Esophagus mucosa (tissue), 1 donor: ENCODE measurements at places on chromosomes 16 and 17. TPM values are rescaled to one million over a fixed set of nuclear protein-coding genes. Genes with fewer than 3 reads are reported as not detected.

- ATAC-seq: no peak
Measured at GRCh38 chr17:63515426-63515825, 7.7 kb upstream of the KCNH6 start.

GRCh38 chr16:69773260-69773947, 11.3 kb downstream of the WWP2 start:
- no peak for ATAC-seq

- ATAC-seq: no peak
Measured at GRCh38 chr17:13885953-13886889, 183.1 kb upstream of the COX10 start.

DNA sequence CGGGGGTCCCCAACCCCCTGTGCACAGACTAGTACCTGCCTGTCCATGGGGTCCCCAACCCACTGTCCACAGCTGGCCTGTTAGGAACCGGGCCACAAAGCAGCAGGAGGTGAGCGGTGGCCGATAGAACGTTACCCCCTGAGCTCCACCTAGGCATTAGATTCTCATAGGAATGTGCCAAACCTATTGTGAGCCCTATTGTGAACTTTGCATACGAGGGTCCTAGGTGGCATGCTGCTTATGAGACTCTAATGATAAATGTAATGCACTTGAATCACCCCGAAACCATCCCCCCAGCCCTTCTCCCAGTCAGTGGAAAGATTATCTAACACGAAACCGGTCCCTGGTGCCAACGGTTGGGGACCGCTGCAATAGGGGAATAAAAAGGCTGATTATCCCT, 1.5 kb downstream of the REXO5 start:
- ATAC-seq: no peak

GRCh38 chr16:11201498-11202259, 54.3 kb downstream of the SOCS1 start:
- ATAC-seq: no peak

APOBR gene
- total RNA-seq: 0.36 TPM

HOXB1 gene
- total RNA-seq: 0.24 TPM

- ATAC-seq: no peak
Measured at GRCh38 chr17:15998031-15998562, 1.4 kb downstream of the ZSWIM7 start.

- ATAC-seq: peak; percentile 89
Measured at GRCh38 chr17:62109378-62109902, 44.4 kb upstream of the MED13 start.

- ATAC-seq: peak; percentile 90
Measured at GRCh38 chr16:57591086-57591869, 37.2 kb upstream of the ADGRG1 start.

TNFRSF17 gene
- 0.24 TPM for total RNA-seq

SPIRE2 gene
- 3.9 TPM for total RNA-seq

CAVIN1 gene
- 67.0 TPM for total RNA-seq

E2F4 gene
- total RNA-seq: 36.6 TPM

- no peak for ATAC-seq
Measured at GRCh38 chr16:28477311-28477920, 5.3 kb upstream of the NPIPB7 start.

GRCh38 chr17:59219992-59220327, 351 bp upstream of the GDPD1 start:
- ATAC-seq: no peak

- no peak for ATAC-seq
Measured at GRCh38 chr17:51995797-51996403, 162.6 kb downstream of the CA10 start.

DNA sequence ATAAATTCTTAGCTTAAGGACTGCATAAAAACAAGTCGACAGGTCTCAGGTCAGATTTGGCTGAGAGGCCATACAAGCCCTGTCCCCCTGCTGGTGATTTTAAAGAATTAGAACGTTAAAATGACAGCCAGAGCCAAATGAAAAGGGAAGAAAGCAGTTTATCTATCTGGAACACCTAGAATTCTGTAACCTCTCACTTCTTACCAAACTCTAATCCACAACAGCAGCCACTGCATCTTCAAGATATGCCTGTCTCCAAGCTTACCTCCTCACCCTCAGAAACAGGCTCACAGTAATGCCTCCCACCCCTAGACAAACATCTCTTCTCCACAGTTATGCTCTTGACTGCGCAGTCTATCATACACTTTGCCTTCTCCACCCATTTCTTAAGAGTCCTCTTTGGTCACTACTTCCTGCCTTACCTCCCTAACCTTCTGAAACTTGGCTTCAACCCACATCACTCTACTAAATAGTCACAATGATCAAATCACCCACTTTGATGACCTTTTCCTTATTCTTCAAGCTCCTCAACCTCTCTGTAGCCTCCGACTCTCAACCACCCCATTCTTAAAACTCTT, 14.2 kb downstream of the ANKFY1 start:
- no peak for ATAC-seq

DNA sequence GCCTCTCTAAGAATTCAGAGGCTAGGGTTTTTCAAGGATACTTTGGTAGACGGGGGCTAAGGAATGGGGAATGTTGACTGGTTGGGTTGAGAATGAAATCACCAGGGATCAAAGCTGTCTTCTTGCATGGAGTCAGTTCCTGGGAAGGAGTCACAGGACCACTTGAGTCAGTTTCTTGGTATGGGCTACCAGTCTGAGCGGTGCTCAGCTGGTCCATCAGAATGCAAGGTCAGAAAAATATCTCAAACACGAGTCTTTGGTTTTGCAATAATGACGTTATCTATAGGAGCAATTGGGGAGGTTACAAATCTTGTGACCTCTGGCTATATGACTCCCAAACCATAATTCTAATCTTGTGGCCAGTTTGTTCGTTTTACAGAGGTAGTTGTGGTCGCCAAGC, 18.4 kb downstream of the CHD9NB start:
- ATAC-seq: no peak

DHODH gene
- 6.2 TPM for total RNA-seq

GRCh38 chr16:66446737-66447136, 19.6 kb downstream of the BEAN1 start:
- ATAC-seq: no peak
